ENCODE measurements at places on chromosomes 3 and 15.

DNA sequence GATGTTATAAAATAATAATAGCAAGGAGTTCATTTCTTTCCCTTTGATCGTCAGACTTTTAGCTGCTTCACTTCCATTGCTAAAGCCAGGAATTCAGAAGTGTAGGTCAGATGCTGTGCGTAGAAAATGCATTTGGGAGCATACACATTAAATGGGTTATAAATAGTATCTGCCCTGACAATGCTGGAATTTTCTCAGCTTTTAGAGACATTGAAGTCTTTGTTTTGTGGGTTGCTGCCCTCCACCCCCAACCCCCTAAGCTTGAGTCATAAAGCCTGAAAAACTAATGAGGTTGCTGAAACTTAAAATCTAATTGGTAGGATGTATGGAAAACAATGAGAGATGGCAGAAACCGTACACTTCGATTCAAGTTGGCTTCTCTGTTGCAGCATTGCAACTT is 81.9 kb downstream of the MITF start:
- DNase-seq: no peak

GRCh38 chr15:101143321-101143720 is 108.5 kb downstream of the CHSY1 start:
- no peak for DNase-seq

DNA sequence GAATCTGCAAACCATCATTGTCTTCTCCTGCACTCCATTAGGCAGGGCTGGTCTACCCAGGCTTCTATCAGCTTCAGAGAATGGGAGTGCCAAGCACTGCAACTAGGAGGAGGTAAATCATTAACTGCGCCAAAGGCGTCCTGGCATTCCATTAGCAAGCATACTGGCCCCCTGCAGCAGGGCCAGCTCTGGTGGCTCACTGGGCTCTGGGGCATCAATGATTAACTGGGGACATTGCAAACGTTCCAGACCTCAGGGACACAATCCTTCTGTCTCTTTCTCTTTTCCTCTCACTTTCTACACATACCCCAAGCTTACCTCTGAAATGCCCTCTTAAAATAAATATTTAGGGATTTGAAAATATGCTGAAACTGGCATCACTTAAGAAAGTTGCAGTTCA is 129.0 kb downstream of the MYLK start:
- no peak for DNase-seq

DNA sequence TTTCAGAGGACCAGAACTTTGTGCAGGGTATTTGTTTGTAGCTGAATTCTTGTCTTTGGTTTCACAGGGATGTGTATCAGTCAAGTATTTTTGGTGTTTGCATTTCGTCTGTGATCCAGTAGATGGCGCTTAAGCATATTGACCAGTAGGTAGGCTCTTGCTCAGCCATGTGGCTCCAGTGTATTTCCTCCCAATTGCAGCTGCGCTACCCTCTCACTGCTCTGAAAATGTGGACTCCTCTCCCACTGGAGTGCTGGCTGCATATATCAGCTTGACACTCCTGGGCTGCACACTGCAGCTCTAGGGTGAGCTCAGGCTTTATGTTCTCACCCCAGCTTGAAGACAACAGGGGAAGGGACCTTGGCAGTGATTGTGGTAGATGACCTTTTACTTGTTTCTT is 1264.3 kb upstream of the ALCAM start:
- no peak for DNase-seq

- DNase-seq: no peak
Observed at GRCh38 chr3:193554811-193555210, at the start of gene ATP13A4. Gene ATP13A4 (minus strand): TSS chr3:193554895. CDS start chr3:193554799, 96 bp downstream.

DNA sequence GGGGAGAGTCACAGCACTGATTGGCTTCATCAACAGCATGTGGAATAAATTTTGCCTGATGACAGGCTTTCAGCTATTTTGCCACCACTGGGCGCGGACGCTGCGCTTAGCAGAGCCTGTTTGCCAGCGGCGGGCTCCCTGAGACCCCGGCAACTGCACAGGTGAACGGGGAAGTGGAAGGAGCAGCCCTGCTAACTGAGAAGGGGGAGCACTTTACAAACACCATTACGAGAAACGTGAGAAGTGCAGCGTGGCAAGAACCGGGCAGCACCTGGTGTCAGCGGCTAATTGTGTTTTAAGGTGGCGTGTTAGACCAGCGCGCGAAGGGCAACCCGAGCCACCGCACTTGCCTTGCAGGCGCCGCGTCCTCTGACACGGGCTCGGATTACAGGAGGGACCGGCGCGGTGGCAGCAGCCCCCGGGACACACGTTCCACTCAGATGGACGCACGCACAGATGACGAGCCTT is 307.8 kb upstream of the ARRDC4 start:
- peak; percentile 35 for DNase-seq

Measured in left ventricle myocardium superior (tissue), 1 donor.